ENCODE measurements at places on chromosomes 4 and X. TPM values are rescaled to one million over a fixed set of nuclear protein-coding genes. Genes with fewer than 3 reads are reported as not detected.

DNA sequence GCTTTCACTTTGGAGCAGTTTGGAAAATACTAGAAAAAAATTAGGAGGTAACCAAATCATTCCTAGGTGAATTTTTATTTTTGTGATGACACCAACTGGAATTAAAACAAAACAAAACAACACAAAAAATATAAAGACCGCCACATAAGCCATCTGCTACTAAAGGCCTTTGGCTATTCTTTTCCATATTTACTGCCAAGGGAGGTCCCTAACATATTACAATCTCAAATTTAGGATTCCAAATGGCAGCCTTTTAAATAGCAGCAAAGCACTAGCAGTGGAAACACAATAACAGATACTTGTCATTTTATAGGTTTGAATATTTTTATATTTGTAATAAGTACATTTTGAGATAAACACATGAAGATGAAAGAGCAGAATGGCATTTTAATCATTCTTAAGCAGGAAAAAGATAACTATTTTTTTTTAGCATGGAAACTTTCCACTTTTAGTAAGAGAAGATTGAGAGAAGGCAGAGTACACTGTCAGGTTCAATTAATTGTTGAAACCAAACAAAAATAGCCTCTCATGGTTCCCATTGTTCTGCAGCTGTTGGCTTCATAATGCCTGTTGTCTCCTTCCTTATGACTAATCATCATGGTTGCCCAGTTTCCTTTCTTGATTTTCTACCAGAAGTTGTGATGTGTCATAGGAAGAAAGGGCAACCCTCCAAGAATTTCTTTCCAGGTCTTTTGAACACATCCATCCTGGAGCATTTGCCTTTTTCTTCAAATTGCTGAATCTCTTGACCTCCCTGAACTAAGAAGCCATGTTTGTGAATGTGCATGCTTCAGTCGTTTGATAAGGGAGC is 219.0 kb upstream of the EMCN start:
- H3K27me3 ChIP-seq: no peaks in the 10 kb centered on the region
- H3K27ac ChIP-seq: no peak overlapping the region
- no peaks in the 10 kb centered on the region for H3K4me1 ChIP-seq
- no peak for DNase-seq
- no peak overlapping the region for H3K4me3 ChIP-seq

GRCh38 chr4:182736207-182736606 is 181.0 kb downstream of the DCTD start:
- peaks cover 10% of the 10 kb centered on the region for H3K36me3 ChIP-seq
- no peaks in the 10 kb centered on the region for H3K4me1 ChIP-seq
- no peak for DNase-seq
- H3K27me3 ChIP-seq: peaks cover 2% of the 10 kb centered on the region

- H3K4me3 ChIP-seq: no peak overlapping the region
- H3K27me3 ChIP-seq: no peaks in the 10 kb centered on the region
- H3K4me1 ChIP-seq: no peaks in the 10 kb centered on the region
Measured at GRCh38 chrX:24513416-24513815, 48.3 kb downstream of the PDK3 start.

DNA sequence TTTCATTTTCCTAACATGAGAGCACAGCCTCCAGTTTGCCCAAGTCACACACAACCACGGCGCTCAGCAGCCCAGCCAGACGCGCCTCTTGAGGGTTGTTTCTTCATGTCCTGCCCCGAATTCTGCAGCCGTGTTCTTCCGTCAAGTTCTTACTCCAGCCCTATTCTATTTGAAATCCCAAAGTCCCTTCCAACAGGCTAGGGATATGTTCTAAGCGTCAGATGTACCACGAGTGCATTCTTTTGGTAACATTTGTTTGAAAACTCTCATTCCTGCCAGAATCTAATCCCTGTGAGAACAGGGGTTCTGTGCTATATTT is 23.1 kb downstream of the ACSL1 start:
- H3K27ac ChIP-seq: no peak overlapping the region
- DNase-seq: no peak
- peaks cover 6% of the 10 kb centered on the region for H3K4me1 ChIP-seq
- no peaks in the 10 kb centered on the region for H3K27me3 ChIP-seq
- H3K36me3 ChIP-seq: no peaks in the 10 kb centered on the region
- no peak overlapping the region for H3K4me3 ChIP-seq

DNA sequence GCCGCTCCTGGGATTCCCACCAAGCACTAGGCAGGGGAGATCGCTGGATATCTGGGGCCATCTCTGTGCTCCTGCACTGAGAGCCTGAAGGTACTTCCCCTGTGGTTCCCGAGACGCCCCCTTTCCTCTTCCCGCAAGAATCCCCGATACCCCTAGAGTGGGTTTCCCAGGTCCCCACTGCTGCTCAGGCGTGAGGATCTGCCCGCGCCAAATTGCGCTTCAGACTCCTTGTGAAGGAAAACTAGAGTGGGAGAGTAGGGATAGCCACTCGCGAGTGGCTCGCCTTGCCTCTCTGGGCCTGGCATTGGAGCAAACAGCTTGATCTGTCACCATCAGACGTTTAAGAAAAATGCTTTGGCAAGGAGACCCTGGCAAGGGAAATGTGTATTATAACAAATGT is 1.5 kb downstream of the IL1RAPL2 start:
- no peaks in the 10 kb centered on the region for H3K36me3 ChIP-seq
- H3K27me3 ChIP-seq: peaks cover 33% of the 10 kb centered on the region
- peak overlapping the region; percentile 68 for H3K4me3 ChIP-seq
- no peak overlapping the region for H3K27ac ChIP-seq
- no peaks in the 10 kb centered on the region for H3K4me1 ChIP-seq

- no peak overlapping the region for H3K27ac ChIP-seq
- H3K27me3 ChIP-seq: no peaks in the 10 kb centered on the region
- peaks cover 2% of the 10 kb centered on the region for H3K4me1 ChIP-seq
- DNase-seq: no peak
Measured at GRCh38 chr4:92477298-92477697, 173.5 kb downstream of the GRID2 start.

- no peak overlapping the region for H3K27ac ChIP-seq
- no peaks in the 10 kb centered on the region for H3K27me3 ChIP-seq
- DNase-seq: no peak
- H3K36me3 ChIP-seq: peaks cover 7% of the 10 kb centered on the region
- no peaks in the 10 kb centered on the region for H3K4me1 ChIP-seq
Measured at GRCh38 chrX:2761246-2761645, 9.4 kb downstream of the XG start.

DNA sequence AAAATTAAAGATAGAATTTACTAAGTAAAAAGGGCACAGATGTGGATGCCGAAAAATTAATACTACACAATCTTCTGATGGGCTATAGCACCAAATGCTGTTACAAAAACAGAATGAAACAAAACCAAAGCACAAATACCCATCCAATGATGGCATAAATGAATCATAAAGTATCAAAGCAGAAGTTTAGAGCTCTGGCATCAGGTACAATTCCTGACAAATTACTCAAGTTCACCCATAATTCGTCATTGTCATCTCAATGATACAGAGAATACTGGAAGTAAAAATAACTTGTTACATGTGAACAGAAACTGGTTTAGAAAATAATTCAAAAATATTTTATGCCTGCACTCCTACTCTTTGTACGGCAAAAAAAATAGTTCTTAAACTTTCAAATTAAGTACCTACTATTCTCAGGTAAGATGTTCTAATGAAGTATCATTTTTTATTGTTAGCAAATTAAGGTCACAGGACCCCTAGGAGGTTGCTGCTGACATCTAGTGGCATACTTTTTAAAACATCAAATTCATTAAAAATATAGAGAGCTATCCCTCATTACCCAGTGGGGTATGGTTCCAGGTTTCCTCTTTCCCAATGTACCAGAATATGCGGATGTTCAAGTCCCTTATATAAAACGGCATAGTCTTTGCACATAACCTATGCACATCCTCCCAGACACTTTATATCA is 126.1 kb downstream of the INPP4B start:
- peaks cover 17% of the 10 kb centered on the region for H3K27me3 ChIP-seq
- H3K4me1 ChIP-seq: no peaks in the 10 kb centered on the region
- H3K36me3 ChIP-seq: no peaks in the 10 kb centered on the region

GRCh38 chr4:90842960-90843359 is 715.8 kb downstream of the CCSER1 start:
- no peak for DNase-seq
- H3K36me3 ChIP-seq: no peaks in the 10 kb centered on the region
- H3K27ac ChIP-seq: no peak overlapping the region
- H3K27me3 ChIP-seq: no peaks in the 10 kb centered on the region
- no peaks in the 10 kb centered on the region for H3K4me1 ChIP-seq

DNA sequence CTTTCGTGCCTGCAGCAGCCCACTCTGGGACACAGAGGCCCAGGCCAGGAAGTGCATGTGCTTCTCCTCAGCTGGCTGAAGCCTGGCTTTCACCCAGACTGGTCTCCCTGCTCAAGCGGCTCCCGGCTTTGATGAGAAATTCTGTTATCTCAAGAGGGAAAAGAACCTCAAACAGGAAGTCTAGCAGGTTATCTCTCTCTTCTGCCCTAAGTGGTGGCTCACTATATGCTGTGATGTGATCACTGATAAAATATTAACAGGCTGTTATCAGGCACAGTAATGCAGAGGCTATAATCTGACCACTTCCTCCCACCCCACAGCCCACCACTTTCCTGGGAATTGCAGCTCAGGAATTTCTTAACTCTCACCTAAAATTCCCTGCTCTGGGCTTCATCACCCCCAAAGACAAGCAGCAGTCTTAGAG is 13.3 kb downstream of the CLDN2 start:
- H3K4me3 ChIP-seq: no peak overlapping the region
- no peak overlapping the region for H3K27ac ChIP-seq
- H3K36me3 ChIP-seq: no peaks in the 10 kb centered on the region
- no peaks in the 10 kb centered on the region for H3K27me3 ChIP-seq

DNA sequence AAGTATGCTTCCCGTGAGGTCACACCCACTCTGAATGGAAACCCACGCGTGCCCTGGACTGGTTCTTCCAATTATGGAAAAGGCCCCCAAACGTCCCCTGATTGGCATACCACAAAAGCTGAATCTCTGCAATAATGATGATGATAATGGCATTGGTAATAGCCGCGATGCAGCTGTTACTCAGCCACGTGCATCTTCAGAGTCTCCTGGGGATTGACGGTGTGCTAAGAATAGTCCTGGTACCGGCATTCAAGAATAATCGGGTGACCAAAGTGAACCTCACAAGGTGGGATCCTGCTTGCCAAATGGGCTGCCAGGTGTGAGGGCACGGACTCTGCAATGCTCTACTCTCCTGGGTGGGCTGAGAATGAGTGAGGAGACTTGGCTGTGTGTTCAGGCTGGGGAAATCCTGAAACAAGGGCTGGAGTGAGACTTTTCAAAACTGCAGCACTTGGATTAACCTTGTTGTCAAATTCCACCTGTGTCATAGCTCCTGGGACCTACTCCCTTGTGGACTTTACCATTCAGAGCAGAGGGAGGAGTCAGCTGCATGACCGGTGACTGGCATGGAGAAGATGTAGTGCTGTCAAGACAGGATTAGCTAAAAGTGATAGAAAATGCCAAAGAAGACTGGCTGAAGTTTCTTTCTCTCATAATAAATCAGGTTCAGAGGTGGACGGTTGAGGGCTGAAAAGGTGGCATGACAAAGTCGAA is 615.4 kb downstream of the MID1IP1 start:
- no peak overlapping the region for H3K27ac ChIP-seq
- no peaks in the 10 kb centered on the region for H3K27me3 ChIP-seq
- no peak overlapping the region for H3K4me3 ChIP-seq
- no peaks in the 10 kb centered on the region for H3K36me3 ChIP-seq

DNA sequence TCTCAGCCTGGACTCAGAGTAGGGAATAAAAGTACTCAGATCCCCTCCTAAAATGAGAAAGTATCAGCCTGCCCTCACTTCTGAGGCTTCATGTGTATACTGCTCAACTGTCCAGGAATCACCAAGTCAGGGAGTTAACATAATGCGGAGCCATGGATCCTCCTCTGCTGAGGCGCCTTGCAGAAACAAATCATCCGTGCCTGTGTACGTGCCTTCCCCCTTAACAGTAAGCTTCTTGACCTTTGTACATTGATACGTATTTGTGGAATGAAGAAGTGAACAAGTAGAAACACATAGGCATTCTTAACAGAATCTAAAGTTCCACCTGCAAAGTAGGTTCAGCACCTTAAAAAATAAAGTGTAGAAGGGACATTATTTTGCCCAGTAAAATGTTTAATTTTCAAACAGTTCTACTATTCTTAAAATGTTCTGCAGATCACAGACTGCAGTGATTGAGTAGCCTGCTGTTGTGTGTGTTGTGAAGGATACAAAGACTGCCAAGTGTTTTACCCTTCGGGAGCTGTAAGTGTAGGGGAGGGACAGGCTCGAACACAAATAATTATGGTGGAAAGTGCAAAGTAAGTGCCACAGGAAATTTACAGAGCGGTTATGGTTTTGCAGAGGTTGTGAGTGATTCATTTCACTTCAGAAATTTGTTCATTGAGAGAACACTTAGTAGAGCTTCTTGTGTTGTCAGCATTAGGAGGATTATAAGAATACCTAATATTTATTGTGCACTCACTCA is 61.9 kb downstream of the ARHGAP10 start:
- H3K27ac ChIP-seq: no peak overlapping the region
- no peaks in the 10 kb centered on the region for H3K36me3 ChIP-seq
- H3K27me3 ChIP-seq: no peaks in the 10 kb centered on the region
- H3K4me1 ChIP-seq: no peaks in the 10 kb centered on the region
- H3K4me3 ChIP-seq: no peak overlapping the region

GRCh38 chr4:123558865-123559264 is 162.3 kb downstream of the SPRY1 start:
- DNase-seq: no peak
- no peaks in the 10 kb centered on the region for H3K4me1 ChIP-seq
- no peaks in the 10 kb centered on the region for H3K27me3 ChIP-seq
- no peak overlapping the region for H3K4me3 ChIP-seq

GRCh38 chrX:53279296-53280237 is 1.8 kb downstream of the IQSEC2 start:
- H3K27ac ChIP-seq: no peak overlapping the region
- no peaks in the 10 kb centered on the region for H3K36me3 ChIP-seq
- no peak overlapping the region for H3K4me3 ChIP-seq
- DNase-seq: no peak
- no peaks in the 10 kb centered on the region for H3K4me1 ChIP-seq

GRCh38 chr4:152072906-152073305 is 312.1 kb upstream of the GATB start:
- no peaks in the 10 kb centered on the region for H3K36me3 ChIP-seq
- no peak overlapping the region for H3K27ac ChIP-seq
- no peaks in the 10 kb centered on the region for H3K4me1 ChIP-seq
- no peaks in the 10 kb centered on the region for H3K27me3 ChIP-seq

DNA sequence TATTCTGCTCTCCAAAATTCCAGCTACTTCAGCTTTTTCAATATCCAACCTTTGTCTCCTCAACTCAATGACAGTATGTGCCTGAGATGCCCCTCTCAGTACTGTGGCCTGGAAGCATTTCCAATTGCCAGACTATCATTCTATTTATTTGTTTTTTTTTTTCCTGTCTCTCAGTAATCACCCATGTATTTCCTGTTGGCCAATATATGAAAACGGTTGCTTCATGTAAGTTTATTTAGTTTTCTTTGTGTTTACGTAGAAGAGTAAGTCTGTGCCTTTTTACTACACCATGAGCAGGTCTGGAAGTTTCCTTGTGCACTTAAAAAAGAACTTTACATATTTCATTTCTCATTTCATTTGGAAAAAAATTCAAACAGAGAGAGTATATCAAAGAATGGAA is 537.5 kb upstream of the SPANXN1 start:
- H3K4me3 ChIP-seq: no peak overlapping the region
- DNase-seq: no peak
- H3K36me3 ChIP-seq: no peaks in the 10 kb centered on the region
- no peaks in the 10 kb centered on the region for H3K4me1 ChIP-seq
- no peaks in the 10 kb centered on the region for H3K27me3 ChIP-seq
- no peak overlapping the region for H3K27ac ChIP-seq

PSAPL1 gene
- 0.04 TPM for total RNA-seq

NHS gene
- total RNA-seq: 8.0 TPM

TLR2 gene
- 0.90 TPM for total RNA-seq

PHOX2B gene
- total RNA-seq: not detected

C4orf54 gene
- not detected for total RNA-seq

DDX3X gene
- 338 TPM for total RNA-seq

KLHL15 gene
- 18.7 TPM for total RNA-seq
